ENCODE measurements at places on chromosomes 3 and 15. TPM values are rescaled to one million over a fixed set of nuclear protein-coding genes. Genes with fewer than 3 reads are reported as not detected.
A peak's percentile ranks its signal among the peaks of the same experiment; 100 is the strongest.

GRCh38 chr3:151328298-151328995 lies 902 bp downstream of the P2RY13 start:
- no peak for DNase-seq

GRCh38 chr3:143122089-143122430 lies 2.5 kb downstream of the CHST2 start:
- no peak for DNase-seq

DNA sequence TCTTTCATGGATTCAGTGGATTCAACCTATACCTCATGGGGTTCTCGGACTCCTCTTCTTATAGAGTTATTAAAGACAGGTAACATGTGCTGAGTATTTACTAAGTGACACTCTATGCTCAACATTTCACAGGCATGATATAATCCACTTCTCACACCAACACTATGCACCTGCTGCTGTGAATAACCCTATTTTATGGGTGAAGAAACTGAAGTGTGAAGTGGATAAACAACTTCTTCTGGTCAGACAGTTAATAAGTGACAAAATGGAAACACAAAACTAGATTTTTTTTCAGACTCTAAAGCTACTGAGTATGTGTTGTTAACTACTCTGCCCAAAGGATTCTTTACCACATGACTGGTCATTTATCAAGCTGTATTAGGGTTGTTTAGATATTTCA lies 403.5 kb downstream of the DIPK2A start:
- DNase-seq = no peak

GRCh38 chr15:49843725-49844124 lies 222.9 kb downstream of the DTWD1 start:
- no peak for DNase-seq

DNA sequence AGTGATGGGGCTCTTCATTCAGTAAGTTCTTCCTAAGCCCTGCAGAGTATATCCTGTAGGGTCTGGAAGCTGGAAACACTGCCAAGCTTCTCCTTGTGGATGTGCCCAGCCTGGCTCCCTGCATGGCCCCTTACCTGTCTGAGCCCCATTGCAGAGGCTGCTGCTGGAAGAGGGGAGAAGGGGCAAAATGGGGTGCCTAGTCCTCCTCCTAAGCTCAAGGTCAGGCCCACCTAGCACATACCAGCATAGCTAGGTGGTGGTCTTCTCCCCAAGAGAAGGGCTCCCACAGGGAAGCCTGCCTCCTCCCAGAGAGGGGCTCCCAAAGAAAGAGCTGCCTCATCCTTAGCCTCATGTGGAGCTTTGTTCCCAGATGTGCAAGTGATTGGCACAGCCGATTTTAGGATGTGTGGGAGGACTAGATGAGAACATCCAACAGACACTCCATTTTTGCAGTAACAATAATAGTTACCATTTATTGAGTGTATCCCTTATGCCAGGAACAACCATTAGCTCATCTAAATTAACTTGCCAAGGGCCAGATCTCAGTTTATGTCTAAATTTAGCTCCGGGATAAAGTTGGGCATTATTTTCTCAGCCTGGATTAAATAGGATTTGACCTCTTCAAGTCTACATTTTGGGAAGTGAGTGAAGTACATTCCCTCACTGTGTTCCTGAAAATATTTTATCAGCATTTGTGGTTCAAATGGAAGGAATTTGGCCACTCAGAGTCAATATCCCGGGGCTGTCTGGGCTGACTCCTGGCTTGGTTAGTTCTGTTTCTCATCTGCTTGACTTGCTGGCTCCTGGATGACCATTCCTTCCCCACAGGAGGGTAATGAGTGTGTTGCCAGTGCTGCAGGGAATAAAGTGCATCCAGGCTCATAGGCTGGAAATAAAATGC lies 291.1 kb upstream of the ROPN1 start:
- DNase-seq = no peak

DNA sequence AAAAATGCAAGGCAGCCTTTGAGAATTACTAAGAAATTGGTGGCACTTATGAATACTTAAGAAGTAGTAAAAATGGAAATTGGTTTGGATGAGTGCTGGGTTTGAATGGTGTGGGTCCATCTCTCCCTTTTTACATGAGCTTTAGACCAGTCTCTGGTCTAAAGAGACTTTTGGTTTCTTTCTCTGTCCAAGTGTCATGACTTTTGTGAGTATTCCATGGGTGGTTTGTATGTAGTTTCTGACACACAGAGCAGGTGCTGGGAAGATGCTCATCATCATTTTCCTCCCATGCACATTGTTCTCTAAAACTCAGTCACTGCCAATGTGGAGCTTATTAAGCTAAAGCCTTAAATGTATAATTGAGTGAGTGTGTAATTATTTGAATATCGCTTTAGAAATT lies 63.5 kb downstream of the KAT2B start:
- no peak for DNase-seq

DNA sequence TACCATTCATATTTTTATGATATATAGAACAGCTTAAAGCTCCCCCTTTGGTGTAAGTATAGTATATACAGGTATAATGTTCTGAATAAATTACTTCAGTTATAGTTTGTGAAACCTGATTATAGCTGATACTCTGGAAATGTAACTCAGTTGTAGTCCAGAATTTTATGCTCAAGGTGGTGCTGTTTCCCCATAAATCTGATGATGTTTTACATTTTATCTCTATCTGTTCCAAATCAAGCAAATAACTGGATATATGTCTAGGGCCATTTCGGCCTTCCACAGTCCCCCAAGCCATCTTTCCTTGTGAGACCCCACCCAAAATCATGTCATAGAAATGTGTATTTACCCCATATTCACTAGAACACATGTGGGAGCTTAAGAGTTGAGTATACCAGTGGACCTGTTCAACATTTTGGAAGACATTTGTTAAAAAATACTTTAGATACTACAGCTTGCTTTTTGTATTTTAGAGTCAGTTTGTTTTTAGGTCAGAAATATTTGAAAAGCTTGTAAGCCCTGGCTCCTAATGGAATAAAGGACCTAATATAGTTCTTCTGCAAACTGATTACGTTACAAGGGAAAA lies 107.1 kb downstream of the ATG7 start:
- no peak for DNase-seq

GRCh38 chr15:25803036-25803435 lies 60.1 kb downstream of the ATP10A start:
- no peak for DNase-seq

- no peak for DNase-seq
Observed at GRCh38 chr3:46681856-46682540, 11.5 kb downstream of the ALS2CL start.

GRCh38 chr3:156461889-156462288 lies 93.0 kb downstream of the SSR3 start:
- no peak for DNase-seq

DNA sequence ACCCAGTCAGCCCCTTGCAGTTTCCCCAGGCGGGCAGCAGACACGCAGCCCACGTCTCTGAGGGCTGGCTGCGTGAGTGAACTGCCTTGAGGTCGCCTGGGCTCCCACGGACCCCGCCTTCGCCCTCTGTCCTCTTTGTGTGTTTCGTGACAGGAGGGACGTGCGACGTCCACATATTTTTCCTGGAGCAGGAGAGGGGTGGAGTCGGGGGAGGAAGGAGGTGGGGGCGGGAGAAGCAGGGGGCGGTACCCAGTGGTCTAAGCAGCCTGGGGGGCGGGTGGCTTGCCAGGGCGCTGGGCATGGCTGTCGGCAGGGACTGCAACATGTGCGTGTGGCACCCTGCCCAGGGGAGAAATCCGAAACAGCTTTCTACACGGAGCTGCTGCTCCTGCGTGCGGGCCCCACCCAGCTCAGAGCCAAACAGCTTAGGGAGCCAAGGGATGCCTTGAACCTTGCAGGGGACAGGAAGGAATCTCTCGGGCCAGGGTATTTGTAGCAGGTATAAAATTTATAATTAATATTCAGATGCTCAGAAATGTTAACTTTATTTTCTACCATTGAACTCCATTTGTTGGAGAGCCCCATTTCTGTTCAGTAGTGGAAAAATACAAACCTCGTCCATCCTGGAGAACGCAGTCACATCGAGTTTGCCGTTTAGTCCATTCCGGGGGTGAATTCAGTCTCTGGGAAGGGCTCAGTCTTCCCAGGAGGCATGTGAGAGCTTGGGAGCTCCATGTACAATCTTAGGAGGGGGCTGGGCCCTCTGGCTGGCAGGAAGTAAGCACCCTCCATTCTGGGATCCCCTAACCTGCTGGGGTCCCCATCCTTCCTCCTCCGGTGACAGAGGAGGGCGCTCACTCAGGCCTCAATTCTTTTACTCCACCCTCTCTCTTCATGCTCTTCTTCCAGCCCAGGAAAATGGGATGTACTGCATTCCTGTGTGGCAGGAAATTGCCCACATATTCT lies 79.1 kb upstream of the MEF2A start:
- peak; percentile 84 for DNase-seq

DNA sequence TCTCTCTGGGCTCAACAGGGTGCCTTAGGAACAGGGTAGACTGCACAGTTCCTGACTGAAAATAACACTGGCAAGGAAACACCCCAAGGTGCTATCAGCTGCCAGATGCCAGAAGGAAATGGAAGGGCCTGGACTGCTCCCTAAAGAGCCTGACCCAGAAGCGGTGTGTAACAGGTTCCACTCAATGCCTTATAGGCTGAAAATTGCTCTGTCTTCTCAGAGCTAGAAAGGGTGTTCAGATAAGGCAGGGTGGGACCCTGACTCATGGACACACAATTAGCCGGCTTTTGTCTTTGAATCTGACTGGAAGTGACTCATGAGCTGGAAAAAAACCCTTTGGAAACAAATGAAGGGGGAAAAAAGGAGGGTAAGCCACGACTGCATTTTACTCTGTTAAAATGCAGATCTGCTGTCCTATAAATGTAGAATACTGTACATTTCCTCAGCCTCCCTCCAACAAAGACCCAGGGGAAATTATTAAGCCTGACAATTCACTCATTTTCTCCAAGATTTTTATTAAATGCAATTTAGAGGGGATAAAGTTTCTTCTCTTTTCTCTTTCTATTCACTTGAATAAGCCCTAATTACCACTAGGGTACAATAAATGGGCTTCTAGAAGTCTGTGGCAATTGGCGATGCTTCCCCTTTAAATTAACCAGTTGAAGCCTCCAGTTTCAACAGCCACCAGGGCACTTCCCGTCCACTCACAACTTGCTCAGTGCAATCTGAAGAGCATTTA lies 160.2 kb upstream of the TBL1XR1 start:
- DNase-seq = no peak

GRCh38 chr15:24954783-24955530 lies at the start of the genes SNRPN and SNURF:
Gene SNRPN, plus strand, starts transcription at chr15:24954987. Its CDS starts 19,467 bp downstream, at chr15:24974454.
Gene SNURF, plus strand, starts transcription at chr15:24954987. Its CDS starts 62 bp downstream, at chr15:24955049.
- DNase-seq = peak; percentile 85

DNA sequence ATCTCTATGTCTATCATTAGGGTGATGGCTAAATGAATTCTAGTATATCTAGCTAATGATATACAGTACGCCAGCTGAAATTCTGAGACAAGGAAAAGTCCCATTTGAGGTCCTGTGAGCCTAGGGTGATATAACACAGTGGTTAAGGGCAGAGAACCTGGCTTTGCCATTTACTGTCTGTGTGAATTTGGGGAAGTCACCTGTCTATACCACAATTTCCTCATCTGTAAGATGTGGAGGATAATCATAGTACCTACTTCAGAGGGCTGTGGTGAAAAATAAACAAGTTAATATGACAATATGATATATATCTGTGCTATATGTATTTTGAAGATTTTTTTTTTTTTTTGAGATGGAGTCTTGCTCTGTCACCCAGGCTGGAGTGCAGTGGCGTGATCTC lies 9.8 kb upstream of the ANKDD1A start:
- DNase-seq = no peak

DNA sequence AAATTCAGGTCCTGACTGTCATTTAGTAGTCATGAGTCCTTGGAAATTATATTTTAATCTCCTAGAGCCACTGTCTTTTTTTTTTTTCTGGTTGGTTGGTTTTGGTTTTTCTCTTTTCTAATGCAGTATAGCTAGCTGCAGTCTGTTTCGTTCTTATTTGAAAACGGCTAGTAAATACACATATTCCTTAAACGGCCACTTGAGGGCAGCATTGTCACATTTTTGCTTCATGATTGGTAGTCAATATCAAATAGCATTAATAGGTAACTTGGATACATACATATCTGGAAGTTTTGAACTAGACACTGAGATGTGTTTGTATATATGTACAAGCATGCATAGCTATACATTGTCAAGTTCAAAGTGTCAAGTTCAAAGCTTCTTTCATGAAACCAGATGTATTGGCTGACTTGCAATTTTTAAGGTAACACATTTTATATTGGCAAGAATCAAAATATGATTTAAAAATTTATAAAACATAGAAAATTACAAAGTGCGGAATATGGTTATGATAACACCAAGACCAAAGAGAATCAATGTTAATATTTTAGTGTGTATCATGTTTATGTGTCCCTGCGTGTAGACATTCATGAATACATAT lies 22.5 kb downstream of the GABRA5 start:
- no peak for DNase-seq

GRCh38 chr3:168470380-168470779 lies 374.7 kb upstream of the GOLIM4 start:
- no peak for DNase-seq

DNA sequence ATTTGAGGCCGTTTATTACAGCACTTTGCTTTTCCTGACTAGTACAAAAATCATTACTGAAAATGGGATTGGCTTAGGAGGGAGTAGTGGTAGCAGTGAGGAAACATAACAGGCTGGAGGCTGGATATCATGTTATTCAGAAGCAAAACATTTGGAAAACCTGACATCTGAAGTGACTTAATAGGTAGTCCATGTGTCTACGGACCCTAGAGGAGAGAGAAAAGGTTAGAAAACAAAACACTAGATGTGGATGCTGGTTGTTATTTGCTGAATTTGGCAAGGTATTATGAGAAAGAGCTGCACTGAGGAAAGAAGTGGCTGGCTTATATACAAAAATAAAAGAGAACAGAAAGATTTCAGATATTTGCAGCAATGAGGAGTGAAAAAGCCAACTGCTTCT lies 139.9 kb downstream of the MEX3B start:
- DNase-seq = no peak

DNA sequence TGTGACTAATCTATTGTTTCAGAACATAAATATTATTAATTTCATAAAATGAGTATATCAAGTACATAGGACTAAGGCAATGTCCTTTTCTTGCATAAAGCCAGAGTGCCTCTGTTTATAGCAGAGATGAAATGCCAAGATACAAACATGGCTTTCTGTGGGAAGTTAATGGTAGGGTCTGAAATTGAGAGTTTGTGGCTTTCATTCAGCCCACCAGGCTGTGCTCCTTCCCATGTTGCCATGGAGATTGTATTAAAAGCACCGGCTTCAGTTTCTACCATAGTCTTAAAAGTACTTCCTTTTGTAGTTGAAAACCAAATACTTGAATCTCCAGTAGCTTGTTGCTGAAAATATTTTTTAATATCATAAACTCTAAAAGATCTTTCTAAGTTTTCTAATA lies 114.0 kb downstream of the LRRC28 start:
- DNase-seq = no peak

- DNase-seq = no peak
Observed at GRCh38 chr3:195015021-195015420, 255.9 kb downstream of the XXYLT1 start.

GRCh38 chr3:66426135-66426534 lies 74.7 kb downstream of the LRIG1 start:
- DNase-seq = no peak

- DNase-seq = no peak
Observed at GRCh38 chr3:45874677-45875346, 11.5 kb upstream of the CCR9 start.

- DNase-seq = no peak
Observed at GRCh38 chr3:133915685-133916658, 20.3 kb upstream of the RAB6B start.

GOLGA6C gene
- total RNA-seq = not detected

SLITRK3 gene
- 0.65 TPM for total RNA-seq

ASB14 gene
- total RNA-seq = 0.50 TPM

HGD gene
- total RNA-seq = 1.7 TPM

GOLIM4 gene
- total RNA-seq = 54.0 TPM

RAB8B gene
- 72.7 TPM for total RNA-seq

VPS33B gene
- total RNA-seq = 13.3 TPM

TAGLN3 gene
- 0.44 TPM for total RNA-seq

GPR160 gene
- total RNA-seq = 24.4 TPM

CCR3 gene
- total RNA-seq = not detected

STARD5 gene
- total RNA-seq = 5.2 TPM

Measured in lower lobe of right lung (tissue), 2 donors.